ENCODE measurements at places on chromosomes 16 and 17.
A peak's percentile ranks its signal among the peaks of the same experiment; 100 is the strongest.

- no peak for DNase-seq
These were observed 10.8 kb downstream of the NMRAL1 start for GRCh38 chr16:4463522-4464163.

DNA sequence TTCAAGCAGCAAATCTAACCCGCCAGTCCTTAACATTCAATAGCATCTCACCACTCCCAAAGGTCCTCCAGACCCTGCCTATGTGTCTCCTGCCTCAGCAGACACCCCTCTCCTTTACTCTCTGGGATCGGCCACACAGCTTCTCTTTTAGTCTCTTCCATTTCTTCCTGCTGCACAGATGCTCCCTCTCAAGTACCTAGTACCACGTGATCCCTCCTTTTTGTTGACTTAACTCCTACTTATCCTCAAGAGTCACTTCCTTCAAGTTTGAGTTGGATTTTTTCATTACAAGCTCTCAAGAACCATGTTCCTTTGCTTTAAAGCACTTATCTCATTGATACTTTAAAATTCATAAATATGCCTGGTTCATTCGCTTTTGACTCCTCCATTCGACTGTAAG lies 24.9 kb downstream of the AMFR start:
- DNase-seq = no peak

DNA sequence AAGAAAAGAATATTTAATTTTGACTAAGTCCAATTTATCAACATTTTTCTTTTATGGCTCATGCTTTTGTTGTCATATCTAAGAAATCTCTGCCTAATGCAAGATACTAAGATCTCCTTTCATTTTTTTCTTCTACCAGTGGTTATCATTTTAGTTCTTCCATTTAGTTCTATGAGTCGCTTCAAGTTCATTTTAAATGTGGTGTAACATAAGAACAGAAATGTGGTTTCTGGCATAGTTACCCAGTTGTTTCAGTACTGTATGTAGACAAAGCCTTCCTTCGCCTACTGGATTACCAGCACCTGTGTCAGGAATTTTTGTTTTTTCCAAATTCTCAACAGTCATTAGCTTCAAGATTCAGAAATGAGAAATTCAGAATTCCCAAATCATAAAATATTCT lies 175.7 kb downstream of the PARN start:
- no peak for DNase-seq

DNA sequence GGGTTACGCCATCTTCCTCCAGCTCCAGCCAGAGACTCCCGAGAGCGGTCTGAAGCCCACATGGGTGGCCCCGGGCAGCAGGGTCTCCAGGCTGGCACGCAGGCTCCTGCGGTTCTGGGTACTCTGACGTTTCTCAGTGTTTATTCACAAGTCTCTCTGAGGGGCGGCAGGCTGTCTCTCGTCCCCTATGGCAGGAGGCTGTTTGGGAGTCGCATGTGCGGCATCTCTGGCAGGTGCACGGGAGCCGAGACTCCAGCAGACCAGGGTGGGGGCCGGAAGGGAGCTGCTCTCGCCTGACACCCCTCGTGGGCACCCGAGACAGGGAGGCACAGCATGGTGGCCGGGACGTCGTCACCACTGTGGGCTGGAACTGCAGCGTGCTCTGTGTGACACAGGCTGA lies 48.1 kb downstream of the ZNF778 start:
- DNase-seq = no peak

- peak; percentile 31 for DNase-seq
These were observed 16.3 kb downstream of the PIK3R5 start for GRCh38 chr17:8949061-8949661.

DNA sequence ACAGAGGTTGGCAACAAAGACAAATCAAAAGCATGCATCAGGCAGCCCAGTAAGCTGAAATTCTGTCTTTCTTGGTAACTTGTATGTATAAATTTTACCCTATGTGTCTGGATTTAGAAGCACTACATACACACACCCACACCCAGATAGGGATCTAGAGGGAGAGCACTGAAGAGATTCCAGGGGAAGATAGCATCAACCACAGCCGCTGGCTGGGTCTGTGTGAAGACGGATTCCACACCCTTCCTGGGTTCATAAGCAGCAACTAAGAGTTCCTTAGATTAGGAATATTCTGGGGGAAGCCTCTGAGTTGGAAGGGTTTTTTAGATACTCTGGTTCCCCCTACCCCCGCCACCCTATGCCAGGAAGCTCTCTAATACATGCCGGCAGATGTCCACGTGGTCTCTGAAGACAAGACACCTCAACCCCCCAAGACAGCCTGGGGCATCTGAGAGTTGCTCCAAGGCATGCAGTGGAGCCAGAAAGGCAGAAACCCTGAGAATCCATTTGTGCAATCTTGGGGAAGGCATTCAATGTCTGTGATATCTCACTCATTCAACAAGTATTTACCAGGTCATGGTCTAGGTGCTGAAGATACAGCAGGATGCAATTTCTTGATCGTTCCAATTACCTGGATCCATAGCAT lies 86.4 kb downstream of the NOG start:
- no peak for DNase-seq

DNA sequence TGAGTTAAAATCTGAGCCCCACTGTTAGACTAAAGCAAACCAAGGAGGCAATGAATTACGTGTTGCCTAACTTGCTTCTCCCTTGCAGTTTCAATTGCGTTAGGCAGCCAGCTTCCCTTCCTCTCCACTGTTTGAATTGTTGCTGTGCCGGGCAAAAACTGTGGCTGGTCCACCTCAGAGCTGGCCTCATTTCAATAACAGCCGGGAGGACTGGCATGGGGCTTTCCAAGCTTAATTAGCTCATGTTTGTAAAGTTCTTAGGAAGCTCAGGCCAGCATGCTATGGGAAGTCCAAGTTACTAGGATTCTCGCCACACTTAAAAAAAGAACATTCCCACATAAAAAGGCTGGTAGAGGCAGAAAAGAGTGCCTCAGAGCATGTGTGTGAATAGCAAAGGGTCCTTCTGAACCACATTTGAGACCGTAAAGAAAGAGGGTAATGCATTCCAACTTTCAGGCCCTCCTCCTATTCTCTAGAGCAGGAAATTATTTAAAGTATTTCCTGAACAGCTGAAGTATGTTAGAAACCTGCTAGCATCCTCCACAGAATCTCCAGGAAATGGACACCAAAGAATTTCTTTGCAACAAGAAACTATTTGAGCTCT lies 79.0 kb upstream of the SMURF2 start:
- no peak for DNase-seq

- no peak for DNase-seq
These were observed 411.7 kb downstream of the CPPED1 start for GRCh38 chr16:12391956-12392355.

GRCh38 chr17:29252101-29252791 lies 5.6 kb downstream of the CRYBA1 start:
- no peak for DNase-seq

- no peak for DNase-seq
These were observed 14.6 kb upstream of the HSBP1 start for GRCh38 chr16:83793179-83793578.

DNA sequence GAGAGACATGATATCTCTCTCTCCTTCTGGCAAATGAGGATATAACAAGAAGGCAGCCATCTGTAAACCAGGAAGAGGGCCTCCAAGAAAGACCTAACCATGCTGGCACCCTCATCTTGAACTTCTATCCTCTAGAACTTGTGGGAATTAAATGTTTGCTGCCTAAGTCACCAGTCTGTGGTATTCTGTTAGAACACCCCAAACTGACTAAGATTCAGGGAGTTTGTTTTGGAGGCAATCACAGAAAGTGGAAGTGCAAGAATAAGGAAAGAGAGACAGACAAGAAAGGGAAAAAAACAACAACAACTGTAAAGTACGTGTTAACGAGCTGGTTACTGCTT lies 114.5 kb upstream of the GOT2 start:
- DNase-seq = no peak

- peak; percentile 44 for DNase-seq
These were observed 11.8 kb upstream of the SLFN13 start for GRCh38 chr17:35460354-35460851.

DNA sequence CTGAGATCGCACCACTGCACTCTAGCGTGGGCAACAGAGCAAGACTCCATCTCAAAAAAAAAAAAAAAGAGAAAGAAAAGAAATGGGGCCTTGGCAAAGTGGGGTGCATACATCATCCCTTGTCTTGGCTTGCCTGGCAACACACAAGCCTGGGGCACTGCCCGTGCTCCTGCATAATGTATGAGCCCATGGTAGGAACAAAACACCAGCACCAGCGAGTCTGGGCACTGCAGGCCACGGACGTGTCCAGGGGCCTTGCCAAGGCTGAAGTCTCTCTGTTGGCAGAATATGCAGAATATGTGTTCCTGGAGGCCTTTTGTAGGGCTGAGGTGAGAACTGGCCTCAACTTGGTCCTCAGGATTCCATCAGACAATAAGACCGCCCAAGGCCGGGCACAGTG lies 15.7 kb upstream of the ALDOA start:
- DNase-seq = no peak

- no peak for DNase-seq
These were observed 55.4 kb upstream of the PVALEF start for GRCh38 chr17:81109957-81110356.

GRCh38 chr17:31391496-31391949 lies at the start of gene RAB11FIP4:
Gene RAB11FIP4 (plus strand): TSS chr17:31391675. CDS start chr17:31391853, 178 bp downstream.
- peak; percentile 7 for DNase-seq

DNA sequence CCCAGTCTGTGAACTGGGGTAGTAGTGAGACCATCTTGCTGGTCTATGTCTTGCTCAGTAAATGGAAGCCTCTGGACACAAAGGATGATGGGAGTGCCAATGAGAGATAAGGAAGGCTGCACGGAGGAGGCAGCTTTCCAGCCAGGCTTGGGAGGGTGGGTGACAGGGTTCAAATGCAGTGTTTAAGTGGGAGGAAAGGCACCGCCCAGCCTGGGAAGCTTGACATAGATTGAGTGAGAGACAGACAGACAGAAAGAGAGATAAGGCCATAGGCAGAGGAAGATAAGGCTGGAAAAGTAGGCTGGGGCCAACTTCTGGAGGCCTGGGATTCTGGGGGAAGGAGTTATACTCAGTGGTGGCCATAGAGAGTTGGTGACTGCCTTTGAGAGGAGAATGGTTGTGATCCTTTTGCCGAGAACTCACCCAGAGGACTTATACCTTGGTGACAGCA lies 7.2 kb upstream of the COL1A1 start:
- DNase-seq = no peak

- no peak for DNase-seq
These were observed 90.6 kb upstream of the FBXO47 start for GRCh38 chr17:39057701-39058206.

DNA sequence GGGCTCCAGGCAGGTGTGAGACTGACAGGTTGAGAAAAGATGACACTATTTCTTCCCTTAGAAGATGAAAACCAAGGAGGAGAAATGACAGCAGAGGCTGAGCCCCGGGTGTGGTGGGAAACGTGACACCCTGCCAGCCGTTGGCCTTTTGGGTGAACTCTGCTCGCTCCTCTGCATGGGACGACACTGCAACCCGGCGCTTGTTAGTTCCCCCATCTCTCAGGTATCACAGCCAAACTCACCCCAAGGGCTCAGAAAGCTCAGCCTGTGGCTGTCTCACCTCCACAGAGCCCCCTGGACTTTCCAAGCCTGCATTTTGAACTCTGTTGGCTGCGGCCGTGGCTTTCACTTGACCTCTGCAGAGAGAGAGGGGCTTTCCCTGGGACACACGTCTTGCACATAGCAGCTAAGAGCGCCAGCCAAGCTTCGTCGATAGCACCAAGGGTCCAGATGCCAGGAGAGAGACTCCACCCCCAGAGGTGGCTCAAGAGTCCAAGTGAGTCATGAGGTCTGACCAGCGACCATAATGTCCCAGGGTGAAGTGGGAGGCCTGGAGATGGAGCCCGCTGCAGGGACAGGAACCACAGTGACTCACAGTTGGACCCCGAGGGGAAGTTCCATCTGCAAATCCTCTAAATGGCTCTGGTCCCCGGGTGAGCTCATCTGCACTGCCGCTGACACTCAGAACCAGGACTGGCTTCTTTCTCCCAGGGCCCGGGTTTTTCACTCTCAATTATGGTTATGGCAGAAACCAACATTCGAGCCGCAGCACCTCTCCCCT lies 301.9 kb downstream of the SOX9 start:
- DNase-seq = peak; percentile 24

DNA sequence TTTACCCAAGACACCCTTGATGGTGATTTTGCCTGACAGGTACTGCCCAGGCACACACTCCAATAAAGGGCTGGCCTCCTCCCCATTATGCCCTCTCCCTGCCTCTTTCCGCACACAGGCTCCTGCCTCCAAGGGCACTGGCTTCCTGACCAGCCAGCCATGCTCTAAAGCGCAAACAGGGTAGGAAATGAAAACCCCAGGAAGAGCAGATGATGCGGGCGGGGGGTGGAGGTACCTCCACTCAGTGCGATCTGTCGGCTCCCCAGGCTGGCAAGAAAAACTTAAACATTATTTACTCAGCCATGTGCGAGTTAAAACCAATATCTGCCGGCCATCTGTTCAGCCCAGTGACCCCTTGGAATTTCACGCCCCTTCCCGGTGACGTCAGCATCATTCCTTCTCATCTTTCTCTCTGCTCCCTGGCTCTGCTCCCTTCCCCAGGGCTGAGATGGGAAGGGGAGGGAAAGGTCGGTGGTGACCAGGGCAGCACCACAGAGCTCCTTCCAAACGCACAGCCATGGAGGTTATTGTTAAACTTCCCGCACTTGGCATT lies 262.5 kb downstream of the CBLN1 start:
- no peak for DNase-seq

- no peak for DNase-seq
These were observed 43.1 kb downstream of the MAF start for GRCh38 chr16:79557421-79557820.

GRCh38 chr16:73275024-73275423 lies 227.1 kb upstream of the ZFHX3 start:
- DNase-seq = no peak

- DNase-seq = no peak
These were observed 18.3 kb upstream of the TMEM92 start for GRCh38 chr17:50255766-50256635.

GRCh38 chr17:74601944-74602572 lies 10.0 kb upstream of the CD300LD start:
- DNase-seq = no peak

DNA sequence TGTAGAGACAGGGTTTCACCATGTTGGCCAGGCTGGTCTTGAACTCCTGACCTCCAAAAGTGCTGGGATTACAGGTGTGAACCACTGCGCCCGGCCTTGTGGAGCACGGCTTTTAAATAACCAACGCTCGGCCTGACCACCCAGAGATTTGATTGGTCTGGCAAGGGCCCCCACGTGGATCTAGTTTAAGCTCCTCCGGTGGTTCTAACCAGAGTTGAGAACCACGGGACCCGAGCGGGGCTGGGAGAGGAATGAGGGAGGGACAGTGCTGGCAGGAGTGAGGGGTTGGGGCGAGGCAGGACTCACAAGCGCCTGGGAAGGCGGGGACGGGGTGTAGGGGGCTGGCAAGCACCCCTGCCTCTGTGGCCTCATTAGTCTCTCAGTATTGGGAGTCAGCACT lies 3.0 kb downstream of the NLRC3 start:
- DNase-seq = no peak
